ENCODE measurements at places on chromosomes 12 and 14.
A peak's percentile ranks its signal among the peaks of the same experiment; 100 is the strongest.

DNA sequence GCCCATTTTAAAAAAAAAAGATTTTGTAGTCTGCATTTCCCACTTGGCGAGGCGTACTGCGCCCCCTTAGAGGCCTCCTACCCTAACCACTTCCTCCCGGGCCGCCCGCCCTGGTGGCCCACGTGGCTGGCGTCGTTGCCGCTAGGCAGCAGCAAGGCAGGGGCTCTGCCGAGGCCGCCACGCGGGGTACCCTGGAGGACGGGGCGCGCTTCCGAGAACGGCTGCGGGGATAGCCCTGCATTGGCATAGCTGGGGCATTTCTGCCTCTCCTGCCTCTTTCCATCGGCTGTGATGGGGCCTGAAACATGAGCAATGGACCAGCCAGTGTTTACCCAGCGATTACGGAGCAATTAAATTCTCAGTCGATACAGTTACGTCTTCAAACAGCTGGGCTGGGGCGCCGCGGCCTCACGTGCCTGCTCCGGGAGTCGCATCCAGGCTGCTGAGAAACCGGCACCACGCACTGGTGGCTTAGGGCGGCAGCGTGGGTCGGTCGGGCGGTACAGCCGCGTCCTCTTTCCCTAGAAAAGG, 38.0 kb downstream of the IQSEC3 start:
- no peak for DNase-seq

DNA sequence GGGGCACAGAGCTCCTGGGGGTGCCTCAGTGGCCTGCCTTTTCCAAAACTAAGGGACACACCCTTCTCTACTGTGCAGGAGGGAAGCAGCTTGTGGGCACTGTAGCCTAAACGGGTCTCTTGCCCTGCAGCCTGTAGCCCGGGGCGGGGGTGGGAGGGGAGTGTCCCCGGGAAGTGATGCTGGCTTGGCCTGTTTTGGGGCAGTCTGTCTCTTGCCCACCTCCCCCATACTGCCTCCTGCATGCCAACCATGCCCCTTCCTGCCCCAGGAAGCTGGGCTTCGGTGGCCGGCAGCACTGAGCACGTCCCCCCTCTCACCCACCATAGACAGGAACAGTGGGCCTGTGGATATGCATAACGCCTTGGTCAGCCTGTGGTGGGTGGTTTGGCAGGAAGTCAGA, 43.4 kb downstream of the PRIMA1 start:
- no peak for DNase-seq

GRCh38 chr12:91884230-91884629, 261.4 kb downstream of the BTG1 start:
- no peak for DNase-seq

DNA sequence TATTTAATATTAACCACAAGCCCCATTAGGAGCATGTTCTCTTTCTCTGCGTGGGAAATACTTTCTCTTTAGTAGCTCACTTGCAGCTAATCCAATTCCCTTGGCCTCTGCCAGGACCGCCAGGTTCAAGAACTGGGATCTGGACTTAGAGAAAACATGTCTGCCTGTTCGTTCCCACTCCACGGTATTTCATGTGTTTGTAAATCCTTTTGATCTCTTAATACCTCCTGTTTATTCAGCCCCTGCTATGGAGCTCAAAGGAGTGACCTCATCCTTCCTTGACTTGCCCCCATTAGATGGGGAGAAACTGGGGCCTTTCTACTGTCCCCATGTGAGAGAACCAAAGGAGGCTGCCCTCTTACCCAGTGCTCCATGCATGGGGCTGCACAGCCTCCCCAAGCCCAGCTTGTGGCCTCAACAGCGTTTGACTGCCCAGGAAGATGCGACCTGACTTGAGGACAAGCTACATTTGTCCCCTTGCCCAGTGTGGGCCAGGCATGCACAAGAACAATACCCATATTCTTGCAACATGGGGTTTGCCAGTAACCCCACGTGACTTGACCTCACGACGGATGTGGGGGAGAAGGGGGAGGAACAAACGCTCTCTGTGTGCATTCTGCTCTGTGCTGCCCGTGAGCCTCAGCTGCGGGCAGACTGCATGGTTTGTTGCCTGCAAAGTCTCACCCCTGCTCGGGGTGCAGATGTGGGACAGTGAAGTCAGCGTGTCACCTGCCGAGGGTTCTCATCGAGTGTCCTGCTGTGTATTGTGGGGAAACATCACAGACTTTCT, 30.3 kb downstream of the CD9 start:
- DNase-seq = no peak

GRCh38 chr12:101230547-101230946, 20.5 kb upstream of the SLC5A8 start:
- DNase-seq = no peak

DNA sequence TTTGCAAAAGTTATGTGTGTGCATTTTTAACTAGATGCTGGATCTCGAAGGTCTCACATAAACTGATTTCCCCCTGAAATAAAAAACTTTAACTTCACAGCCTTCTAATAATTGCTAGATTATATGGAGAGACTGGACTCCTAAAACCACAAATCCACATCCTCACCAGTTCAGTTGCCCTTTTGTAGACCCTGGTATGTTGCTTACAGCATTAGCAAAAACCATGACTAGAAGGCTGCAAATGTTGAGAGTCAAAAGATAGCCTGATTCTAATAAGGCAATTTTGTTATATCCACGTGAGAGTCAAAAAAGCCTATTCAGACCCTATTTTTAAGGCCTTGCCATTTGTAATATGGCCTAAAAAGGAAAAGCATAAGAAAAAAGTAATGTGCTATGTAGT, 37.4 kb downstream of the RASSF8 start:
- DNase-seq = no peak

DNA sequence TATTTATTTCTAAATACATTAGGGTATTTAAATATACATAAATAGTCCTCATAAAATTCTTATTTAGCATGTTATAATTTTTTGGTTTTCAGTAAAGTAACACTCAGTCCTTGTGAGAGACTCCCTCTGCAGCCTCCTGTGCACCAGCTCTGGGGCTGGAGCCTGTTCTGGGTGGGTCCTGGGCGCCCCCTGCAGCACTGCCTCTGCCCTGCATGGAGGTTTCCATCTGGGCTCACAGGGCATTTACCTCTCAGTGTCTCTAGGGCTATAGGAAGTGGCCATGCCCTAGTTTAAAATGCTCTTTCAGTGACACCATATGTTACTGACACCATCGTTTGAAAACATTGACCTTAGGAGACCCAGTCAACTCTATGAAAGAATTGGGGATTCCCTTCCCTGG, 1155.2 kb downstream of the TMEM121 start:
- no peak for DNase-seq

DNA sequence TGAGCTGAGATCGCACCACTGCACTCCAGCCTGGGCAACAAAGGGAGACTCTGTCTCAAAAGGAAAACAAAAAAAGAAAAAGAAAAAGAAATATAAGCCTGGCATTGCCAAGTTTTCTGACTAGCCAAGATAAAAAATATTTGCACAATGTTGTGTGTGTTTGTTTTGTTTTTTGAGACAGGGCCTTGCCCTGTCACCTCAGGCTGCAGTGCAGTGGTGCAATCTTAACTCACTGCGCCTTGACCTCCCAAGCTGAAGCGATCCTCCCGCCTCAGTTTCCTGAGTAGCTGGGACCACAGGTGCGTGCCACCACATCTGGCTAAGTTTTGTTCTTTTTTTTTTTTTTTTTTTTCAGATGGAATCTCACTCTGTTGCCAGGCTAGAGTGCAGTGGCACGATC, 5.5 kb upstream of the C12orf43 start:
- DNase-seq = no peak

DNA sequence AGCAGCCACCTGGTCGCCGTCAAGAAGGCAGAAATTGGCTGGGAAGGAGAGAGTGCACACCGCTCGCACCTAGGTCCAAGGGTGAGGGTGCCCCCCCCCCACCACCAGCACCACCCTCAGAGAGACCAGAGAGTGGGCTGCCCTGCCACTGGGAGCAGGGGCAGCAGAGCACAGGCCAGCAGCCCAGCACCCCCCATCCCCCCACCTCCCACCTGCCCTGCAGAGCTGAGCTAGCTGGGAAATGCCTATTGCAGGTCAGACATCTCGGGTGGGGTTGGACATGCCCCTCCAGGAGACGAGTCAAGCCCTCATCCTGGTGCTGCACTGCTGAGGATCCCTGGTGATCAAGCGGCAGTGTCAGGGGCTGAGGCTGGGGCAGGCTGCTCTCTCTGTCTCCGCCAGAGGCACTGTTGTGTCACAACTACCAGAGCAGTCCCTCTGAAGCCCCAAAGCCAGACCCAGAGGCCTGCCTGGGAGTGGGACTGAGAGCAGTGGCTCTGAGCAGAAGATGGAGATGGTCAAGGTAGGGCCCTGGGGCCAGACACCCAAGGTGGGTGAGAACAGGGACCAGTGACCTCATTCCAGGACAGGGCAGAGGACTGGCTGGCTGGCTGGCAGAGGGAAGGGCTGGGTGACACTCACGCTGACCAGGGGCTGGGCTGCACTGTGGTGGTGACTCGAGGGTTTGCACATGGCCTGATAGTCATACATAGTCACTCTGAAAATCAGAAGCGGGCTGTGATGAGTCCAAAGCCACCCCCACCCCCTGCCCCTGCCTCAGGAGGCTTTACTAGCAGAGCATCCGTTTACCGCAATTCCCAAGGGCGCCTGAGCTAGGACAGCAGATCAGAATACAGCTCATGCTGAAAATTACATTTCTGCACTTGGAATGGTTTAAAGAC, 19.7 kb upstream of the LRTM2 start:
- peak; percentile 33 for DNase-seq

DNA sequence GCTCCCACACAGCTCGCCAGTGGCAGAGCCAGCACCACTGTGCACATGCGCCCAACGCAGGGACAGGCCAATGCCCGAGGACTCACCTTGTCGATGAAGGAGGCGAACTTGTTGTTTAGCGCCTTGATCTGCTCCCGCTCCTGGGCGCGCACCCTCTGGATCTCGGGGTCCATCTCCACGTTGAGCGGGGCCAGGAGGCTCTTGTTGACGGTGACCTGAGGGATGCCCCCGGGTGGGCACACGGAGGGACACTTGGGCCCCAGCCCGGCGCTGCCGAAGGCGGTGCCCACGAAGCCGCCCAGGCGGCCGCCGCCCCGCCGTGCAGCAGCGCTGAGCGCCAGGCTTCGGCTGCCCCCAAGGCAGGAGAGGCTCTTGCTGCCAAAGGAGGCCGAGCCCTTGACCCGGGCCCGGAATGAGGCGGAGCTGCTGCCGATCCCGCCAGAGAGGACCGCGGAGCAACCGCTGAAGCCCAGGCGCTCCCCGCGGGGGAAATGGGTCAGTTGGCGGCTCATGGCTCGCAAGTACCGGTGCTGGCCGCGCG, at the start of gene KRT72:
Gene KRT72 (minus strand): TSS at position 523 of the 541 bp plus-strand sequence. CDS start 11 bp downstream, at position 512.
- DNase-seq = no peak

GRCh38 chr14:90518069-90518940, 121.5 kb downstream of the CALM1 start:
- DNase-seq = no peak

DNA sequence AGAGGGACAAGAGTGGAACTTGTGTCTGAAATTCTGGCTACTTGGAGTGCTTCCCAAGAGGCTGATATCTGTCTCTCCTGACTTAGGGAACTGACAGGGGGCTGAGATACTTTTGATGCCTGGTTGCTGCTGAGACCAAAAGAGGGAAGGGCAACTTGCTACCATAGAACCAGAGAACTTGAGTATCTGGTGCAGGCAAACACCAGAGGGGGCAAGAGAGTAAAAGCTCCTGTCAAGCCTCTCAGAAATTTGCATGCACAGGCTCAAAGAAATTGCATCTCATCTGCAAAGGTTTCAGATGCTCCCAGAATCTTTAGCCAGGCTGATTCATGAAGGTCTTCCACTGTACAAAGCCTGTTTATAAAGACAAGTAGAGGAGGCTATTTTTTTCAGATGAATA, 391.3 kb upstream of the FOXG1 start:
- peak; percentile 36 for DNase-seq

- peak; percentile 39 for DNase-seq
Measured at GRCh38 chr14:63542231-63542999, 762 bp downstream of the PPP2R5E start.

DNA sequence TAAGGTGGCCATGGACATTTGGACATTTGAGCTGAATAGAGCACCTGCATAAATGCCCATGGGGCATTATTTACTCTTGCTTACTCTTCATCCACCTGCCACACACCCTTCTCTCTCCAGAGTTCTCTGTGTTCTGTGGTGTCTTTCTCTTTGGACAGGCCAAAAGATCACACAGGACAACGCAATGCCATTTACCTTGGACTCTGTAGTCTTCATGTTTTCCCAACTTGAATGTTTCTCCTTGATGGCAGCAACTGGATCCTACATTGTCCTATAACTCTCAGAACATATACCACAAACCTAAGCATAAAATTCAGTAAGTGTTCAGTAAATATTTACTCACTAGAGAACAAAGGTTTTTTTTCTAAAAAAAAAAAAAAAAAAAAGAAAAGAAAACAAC, 41.7 kb upstream of the PTHLH start:
- DNase-seq = no peak

- no peak for DNase-seq
Measured at GRCh38 chr14:32682214-32682613, 256.5 kb upstream of the NPAS3 start.

GRCh38 chr12:4119157-4119761, 154.3 kb upstream of the CCND2 start:
- DNase-seq = no peak

DNA sequence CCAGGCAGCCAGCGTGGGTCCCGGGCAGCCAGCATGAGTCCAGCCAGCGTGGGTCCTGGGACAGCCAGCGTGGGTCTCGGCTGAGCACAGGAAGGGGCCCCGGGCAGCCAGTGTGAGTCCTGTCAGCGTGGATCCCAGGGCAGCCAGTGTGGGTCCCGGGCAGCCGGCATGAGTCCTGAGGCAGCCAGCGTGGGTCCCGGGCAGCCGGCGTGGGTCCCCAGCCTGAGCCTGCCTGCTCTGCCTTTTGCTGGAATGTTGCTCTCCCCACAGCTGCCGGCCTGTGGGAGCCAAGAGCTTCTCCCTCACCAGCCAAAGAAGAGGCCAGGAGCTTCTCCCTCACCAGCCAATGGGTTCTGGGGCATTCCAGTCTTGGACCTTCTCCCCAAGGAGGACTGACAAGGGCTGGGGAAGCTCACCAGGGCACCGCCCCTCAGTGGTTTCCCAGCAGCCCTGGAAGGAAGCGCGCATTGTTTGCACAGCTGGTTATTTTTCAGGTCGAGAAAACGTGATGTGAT, 15.0 kb upstream of the RFLNA start:
- no peak for DNase-seq

DNA sequence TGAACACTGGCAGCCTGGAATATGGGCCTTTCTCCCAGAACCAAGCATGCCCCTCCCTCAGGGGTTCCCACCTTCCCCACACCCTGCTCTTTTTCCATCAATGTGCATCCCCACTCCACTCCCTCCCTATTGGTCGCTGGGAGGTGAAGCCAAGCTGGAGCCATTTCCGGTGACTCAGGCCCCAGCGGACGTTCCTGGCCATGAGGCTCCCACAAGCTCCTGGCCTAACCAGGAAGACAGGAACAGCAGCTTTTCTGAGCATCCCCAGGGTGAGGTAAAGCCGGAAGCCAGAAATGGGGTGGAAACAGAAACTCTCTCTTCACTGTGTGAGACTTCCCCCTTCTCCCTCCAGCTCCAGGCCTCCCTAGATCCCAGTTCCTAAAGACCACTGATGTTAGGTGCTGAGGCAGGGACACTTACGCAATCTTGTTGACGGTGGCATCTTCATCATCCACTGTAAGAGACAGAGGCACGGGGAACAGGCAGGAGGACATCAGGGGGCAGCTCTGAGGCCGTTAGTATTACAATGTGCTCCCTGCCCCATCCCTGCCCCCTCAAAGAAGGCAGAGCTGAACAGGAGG, 5.1 kb downstream of the LMBR1L start:
- DNase-seq = peak; percentile 51

Measured in HT-29 (cell line).